ENCODE measurements at places on chromosomes 6 and 20.

GRCh38 chr6:4313044-4313686 lies 177.8 kb upstream of the ECI2 start:
- DNase-seq = peak; percentile 96

- no peak for DNase-seq
These were observed 1.1 kb downstream of the HACE1 start for GRCh38 chr6:104858642-104859041.

DNA sequence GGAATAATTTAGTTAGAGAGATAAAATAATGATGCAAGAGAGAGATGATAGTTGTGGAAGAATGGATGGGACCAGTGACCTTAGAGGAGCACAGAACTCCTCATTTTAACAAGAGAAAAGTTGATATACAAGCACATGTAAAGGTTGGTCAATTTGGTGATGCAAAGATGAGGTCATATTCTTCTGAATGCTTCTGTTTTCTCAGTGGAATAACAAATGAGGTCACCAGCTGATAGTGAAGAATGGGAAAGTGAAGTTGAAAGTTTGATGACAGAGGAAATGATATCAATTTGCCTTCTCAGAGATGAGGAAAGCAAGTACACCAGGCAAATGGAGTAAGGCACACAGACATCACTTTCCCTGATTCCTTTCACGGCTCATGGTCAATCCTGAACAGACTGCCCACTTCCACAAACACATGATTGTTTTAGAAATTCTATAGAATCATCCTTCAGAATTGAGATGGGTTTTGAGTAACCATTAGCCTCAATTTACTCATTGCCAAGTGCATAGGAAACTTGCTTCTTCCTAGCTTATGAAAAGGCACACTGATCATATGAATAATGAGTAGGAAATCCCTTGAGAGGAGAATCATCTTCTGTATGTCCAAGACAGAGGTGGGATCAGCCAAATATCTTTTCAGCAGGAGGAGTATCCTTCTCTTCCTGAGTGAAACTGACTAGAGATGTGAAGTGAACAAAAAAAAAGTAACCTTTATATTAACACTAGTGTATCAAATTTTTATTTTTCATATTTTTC lies 82.4 kb upstream of the TCF21 start:
- DNase-seq = no peak

- peak; percentile 94 for DNase-seq
These were observed 121.0 kb downstream of the BCAS1 start for GRCh38 chr20:53949319-53949839.

DNA sequence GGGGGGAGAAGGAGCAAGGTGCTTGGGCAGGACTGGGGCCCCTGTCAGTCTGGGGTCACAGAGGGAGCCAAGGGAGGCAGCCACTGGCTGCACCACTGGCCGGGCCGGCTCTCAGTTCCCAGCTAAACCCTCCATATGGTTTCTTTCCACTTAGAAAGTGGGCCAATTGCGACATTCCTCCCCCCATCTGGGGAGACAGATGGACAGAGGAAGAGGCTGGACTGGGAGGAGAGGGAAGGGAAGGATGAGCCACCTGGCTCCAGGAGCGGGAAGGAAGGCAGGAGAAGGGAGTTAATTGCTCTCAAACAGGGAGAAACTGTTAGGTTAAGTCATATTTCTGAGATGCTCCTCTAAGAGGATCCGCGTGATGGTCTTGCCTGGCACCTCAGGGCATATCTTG lies 82.2 kb downstream of the GRM4 start:
- peak; percentile 15 for DNase-seq

DNA sequence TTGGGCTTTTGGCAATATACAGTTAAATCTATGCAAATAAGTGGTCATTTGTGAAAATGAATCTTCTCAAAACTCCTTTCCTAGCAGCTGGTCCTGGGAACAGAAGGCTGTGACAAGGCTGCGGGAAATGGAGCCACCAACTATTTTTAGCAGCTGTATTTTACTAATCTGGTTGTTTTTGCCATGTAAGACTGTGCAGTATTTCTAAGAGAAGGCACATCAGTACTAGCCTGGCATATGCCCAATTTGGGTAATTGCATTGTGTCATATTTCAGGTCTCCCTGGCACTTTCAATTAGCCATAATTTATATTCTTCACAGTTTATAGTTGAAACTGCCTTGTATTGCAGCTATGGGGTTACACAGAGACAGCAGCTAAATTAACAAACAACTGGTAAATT lies 109.6 kb downstream of the MANEA start:
- DNase-seq = no peak

DNA sequence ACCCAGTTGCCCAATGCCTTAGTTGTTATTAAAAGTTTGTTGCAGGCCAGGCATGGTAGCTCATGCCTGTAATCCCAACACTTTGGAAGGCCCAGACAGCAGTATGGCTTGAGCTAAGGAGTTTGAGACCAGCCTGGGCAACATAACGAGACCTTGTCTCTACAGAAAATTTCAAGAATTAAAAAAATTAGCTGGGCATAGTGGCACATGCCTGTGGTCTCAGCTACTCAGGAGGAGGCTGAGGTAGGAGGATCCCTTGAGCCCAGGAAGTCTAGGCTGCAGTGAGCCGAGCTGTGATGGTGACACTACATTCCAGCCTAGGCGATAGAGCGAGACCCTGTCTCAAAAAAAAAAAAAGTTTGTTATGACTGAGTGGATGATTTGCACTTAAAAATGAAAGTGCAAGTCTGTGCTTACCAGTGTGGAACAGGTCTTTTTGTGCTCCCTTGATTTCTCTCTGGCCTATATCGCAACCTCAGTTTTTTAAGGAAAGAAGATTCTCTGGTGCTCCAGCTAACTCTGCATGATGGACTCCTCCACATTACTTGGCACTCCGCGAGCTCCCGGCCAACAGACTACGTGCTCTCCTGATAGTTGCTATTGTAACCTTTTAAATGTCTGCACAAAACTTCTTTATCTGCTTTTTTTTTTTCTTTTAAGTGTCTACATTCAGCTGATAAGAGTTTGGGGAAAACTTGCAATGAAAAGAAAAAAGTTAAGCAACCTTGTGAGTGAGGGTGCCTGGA lies 22.1 kb downstream of the ZKSCAN3 start:
- no peak for DNase-seq

- no peak for DNase-seq
These were observed 158.2 kb upstream of the MCHR2 start for GRCh38 chr6:100152201-100152600.

- no peak for DNase-seq
These were observed 6.9 kb downstream of the RIMS4 start for GRCh38 chr20:44803383-44803941.

- DNase-seq = no peak
These were observed 66.5 kb downstream of the LRFN2 start for GRCh38 chr6:40520678-40521077.

DNA sequence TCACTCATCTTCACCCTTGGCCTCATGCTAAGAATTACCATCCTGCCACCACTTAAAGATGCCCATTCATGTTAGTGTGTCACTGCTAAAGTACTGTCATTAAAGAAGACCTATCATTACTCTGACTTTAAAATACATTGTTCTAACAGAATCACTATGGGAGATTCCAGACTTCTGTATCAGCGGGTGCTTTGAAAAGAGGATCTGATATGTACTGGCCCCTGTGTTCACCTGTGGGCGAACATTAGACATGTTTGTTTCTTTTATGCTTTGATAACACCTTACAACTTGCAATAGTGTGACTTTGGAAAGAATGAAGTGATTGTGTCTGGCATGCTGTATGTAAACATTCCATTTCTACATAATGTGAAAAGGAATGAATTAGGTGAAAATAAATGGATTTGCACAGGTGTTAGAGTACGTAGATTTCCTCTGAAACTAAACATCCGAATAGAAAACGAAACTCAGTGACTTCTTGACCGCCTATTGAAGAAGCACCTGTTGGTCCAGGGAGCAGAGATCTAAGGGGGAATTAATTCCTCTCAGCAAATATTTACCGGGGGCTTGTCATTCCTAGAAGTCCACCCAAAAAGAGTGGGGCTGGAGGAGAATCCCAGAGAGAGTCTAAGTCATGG lies 132.3 kb downstream of the CARMIL1 start:
- DNase-seq = no peak

GRCh38 chr20:1809611-1810510 lies 85.3 kb upstream of the SIRPA start:
- peak; percentile 74 for DNase-seq

DNA sequence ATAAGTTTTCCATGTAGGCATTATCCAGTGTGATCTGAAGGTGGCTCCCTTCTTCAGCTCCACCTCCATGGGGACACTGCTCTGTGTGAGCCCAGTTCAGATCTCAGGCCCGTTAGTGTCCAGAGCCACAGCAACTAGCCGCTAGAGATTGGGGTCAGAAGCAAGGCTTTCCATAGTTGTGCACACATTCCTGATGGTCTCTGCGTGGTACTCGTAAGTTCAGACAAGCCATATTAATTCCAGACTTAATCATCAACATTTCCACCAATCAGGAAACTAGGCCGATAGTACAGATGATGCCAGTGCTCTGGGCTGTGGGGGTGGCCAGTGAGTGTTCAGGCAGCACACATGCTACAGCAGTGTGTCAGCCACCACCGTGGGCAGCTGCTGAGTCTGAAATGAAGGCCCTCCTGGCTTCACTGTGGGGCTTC lies 17.5 kb upstream of the SYNCRIP start:
- DNase-seq = peak; percentile 95

DNA sequence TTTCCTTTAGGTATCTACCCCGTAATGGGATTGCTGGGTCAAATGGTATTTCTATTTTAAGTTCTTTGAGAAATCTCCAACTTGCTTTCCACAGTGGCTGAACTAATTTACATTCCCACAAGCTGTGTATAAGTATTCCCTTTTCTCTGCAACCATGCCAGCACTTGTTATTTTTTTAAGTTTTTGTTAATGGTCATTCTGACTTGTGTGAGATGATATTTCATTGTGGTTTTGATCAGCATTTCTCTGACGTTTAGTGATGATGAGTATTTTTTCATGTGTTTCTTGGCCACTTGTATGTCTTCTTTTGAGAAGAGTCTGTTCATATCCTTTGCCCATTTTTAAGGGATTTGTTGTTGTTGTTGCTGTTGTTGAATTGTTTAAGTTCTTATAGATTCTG lies 871.1 kb downstream of the KIF16B start:
- no peak for DNase-seq

- DNase-seq = no peak
These were observed 1.2 kb downstream of the FOXA2 start for GRCh38 chr20:22582964-22583772.

GRCh38 chr6:72559555-72559954 lies 62.3 kb upstream of the KCNQ5 start:
- no peak for DNase-seq

DNA sequence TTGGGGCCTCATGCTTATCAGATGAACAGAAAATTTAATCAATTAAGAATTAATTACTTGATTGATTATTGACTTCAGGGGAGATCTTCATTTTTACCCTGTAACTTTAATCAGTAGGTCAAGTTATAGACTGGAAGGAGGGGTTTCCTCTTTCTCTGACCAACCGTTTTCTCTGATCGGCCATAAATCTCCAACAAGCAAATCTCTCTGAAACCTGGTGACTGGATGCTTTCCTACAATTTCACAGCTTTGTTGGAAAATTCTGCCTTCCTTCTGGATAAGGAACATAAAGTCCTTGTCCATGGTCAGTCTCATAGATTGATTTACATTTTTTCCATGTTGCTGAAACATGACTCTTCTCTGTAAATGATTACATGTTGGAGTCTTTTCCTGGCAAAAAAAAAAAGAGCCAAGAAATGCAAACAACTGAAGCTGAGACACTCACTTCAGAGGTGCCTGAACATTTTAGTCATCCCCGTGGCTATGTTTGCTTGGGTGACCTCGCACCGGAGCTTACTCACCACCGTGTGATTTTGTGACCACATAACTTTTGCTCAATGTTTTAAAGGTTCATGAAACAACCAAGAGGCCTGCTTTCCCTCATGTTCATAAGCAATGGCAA lies 31.0 kb downstream of the IRF4 start:
- peak; percentile 76 for DNase-seq

GRCh38 chr6:142009647-142010046 lies 123.1 kb upstream of the GJE1 start:
- DNase-seq = peak; percentile 54

GRCh38 chr6:101716810-101717209 lies 323.3 kb downstream of the GRIK2 start:
- no peak for DNase-seq

DNA sequence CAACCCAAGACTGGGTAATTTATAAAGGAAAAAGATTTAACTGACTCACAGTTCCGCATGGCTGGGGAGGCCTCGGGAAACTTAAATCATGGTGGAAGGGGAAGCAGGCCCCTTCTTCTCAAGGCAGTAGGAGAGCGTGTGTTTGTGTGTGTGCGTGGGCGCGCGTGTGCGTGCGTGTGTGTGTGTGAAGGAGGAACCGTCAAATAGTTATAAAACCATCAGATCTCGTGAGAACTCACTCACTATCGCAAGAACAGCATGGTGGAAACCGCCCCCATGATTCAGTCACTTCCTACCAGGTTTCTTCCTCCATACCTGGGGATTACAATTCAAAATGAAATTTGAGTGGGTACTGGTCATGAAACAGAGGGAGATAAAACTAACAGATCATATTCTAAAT lies 220.1 kb upstream of the EYS start:
- DNase-seq = no peak

GRCh38 chr20:31943052-31943471 lies 8.8 kb downstream of the PDRG1 start:
- no peak for DNase-seq

GRCh38 chr6:8182902-8183665 lies 80.7 kb upstream of the EEF1E1 start:
- DNase-seq = peak; percentile 17

GRCh38 chr20:17873410-17874270 lies 95.0 kb downstream of the SNX5 start:
- DNase-seq = peak; percentile 98

DNA sequence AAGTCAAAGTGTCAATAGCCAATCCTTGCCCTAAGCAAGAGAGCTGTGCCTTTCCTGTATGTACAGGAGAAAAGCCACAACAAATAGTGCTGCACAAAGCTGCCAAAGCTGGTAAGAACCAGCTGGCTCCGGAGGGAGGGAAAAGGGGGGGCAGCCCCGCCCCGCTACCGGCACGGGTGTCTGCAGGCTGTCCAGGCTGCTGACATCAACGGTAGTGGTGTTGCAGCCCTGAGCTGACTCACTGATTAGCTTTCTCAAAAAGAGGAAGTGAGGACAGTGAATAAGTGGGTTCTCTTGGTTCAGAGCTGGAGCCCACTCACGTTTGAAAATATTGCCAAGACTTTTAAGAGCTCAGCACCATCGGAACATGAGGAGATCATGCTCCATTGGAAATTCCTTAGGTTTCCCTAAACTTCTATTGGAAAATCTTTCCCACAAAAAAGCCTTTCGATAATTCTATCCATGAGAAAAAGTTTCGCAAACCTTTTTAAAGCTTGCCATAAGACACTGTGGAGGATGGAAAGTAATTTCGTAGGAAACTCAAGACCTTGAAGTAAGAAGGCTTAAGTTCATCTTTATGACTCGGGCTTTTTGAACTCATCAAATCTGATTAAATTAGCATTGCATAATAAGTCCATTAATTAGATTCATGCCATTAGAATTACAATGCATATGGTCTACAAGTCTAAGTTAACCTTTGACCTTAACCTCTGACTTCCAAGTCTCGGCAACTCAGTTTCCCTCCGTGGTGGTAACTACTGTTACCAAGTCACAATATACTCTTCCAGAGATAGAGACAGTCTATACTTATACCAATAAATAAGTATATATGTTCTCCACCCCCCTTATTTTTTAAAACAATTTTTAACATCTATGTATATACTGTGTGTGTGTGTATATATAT lies 67.0 kb downstream of the TNFRSF21 start:
- DNase-seq = peak; percentile 85

Data from AG10803 (cell line).